Lung microvascular endothelial cell (primary cell): ENCODE measurements at places on chromosomes 13 and 19. TPM values are rescaled to one million over a fixed set of nuclear protein-coding genes. Genes with fewer than 3 reads are reported as not detected.

The SYMPK gene
- 18.1 and 21.4 TPM in 2 replicates for total RNA-seq

The CHAMP1 gene
- total RNA-seq = 8.1 and 9.4 TPM in 2 replicates

The NLRP4 gene
- total RNA-seq = not detected in 2 replicates

The MBD3L4 gene
- total RNA-seq = not detected in 2 replicates

DNA sequence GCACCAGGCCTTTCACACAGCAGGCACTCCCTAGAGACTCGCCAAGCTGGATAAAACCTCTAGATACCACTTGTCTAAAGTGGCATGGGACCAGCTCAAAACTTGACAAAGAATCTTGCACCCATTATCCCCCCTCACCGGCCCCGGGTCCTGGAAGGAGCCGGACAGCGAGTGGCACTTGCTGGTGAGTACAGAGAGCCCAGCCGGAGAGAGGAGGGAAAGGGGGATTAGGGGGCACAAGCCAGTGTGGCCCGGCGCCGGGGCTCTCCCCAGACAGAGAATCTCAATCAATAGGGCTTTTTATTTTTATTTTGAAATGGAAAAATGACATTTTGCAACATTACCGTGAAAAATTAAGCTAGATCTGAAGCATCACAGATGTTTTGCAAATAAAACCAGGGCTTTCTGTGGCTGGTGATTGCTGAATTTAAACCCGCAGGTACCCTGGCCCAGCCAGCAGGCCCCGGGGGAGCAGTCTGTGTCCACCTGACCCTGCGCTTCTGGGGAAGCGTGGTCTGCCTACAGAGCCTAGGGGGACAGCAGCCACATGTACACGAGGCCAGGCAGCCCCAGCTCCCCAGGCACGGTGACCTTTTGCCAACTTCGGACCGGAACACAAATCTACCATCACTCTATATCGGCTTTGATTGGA is 10.0 kb upstream of the VSTM2B start:
- DNase-seq = no peak

- no peak for DNase-seq
These were observed 479.5 kb downstream of the ZNF536 start for GRCh38 chr19:30851646-30852045.

- peak; percentile 89 for DNase-seq
These were observed 5.8 kb downstream of the KLF2 start for GRCh38 chr19:16330368-16330801.

DNA sequence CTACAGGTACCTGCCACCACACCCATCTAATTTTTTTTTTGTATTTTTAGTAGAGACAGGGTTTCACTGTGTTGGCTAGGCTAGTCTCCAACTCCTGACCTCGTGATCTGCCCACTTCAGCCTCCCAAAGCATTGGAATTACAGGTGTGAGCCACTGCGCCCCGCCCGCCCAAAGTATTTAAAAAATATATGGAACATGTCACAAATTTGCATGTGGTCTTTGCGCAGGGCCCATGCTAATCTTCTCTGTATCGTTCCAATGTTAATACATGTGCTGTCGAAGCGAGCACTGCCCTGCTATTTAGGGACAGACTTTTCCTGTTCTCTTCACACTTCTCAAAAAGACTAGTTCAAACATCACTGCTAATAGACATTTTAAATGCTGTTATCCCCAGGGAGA is 1.2 kb upstream of the TSKS start:
- DNase-seq = no peak

GRCh38 chr13:27372896-27373295 is 51.5 kb upstream of the GTF3A start:
- no peak for DNase-seq

DNA sequence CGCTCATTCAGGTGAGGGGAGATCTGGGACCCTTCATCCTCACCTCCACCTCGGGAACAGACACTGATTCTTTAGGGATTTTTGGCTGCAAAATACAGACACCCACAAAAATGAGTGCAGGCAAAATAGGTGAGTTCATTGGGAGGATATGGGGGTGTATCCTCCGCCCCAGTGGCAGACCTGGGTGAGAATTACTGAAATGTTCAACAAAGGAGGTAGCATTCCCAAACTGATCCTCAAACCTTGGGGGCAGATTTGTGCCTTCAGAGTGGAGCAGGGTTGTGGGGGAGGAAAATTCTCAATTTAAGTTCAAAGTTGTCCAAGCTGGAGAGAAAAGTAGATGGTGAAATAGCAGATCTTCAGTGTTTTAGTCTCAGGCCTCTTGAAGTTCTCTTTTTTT is 31.3 kb upstream of the SIN3B start:
- no peak for DNase-seq

GRCh38 chr13:84400706-84401105 is 518.4 kb upstream of the SLITRK1 start:
- DNase-seq = no peak

DNA sequence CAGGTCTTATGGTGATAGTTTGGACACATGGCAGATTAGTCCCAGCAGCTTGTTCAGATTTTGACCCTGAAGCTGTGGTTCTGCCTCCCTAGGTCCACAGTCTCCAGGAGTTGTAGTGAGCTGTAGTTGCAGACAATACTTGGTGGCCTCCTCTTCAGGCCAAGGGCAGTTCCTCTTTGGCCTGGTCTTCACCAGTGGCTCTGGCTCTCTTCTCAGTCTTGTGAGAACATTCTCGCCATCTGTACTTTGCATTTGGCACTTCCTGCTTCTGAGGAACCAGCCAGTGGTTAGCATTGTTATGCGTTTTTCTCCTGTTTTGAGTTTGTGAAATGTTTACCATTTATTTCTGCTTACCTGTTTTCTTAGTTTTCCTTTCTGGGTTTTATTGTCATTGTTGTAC is 40.7 kb downstream of the PCCA start:
- peak; percentile 51 for DNase-seq

- no peak for DNase-seq
These were observed 4.3 kb downstream of the BTBD2 start for GRCh38 chr19:2011169-2011568.

- DNase-seq = peak; percentile 10
These were observed 3.6 kb upstream of the COMMD6 start for GRCh38 chr13:75541287-75541686.

- DNase-seq = peak; percentile 89
These were observed 240.6 kb downstream of the GGACT start for GRCh38 chr13:100347968-100348367.

GRCh38 chr19:5138606-5139582 is 170.0 kb downstream of the KDM4B start:
- peak; percentile 62 for DNase-seq
